ENCODE measurements at places on chromosomes 16 and 17. TPM values are rescaled to one million over a fixed set of nuclear protein-coding genes. Genes with fewer than 3 reads are reported as not detected.

GRCh38 chr17:67239597-67239996 is 5.4 kb downstream of the HELZ start:
- no peak for DNase-seq

DNA sequence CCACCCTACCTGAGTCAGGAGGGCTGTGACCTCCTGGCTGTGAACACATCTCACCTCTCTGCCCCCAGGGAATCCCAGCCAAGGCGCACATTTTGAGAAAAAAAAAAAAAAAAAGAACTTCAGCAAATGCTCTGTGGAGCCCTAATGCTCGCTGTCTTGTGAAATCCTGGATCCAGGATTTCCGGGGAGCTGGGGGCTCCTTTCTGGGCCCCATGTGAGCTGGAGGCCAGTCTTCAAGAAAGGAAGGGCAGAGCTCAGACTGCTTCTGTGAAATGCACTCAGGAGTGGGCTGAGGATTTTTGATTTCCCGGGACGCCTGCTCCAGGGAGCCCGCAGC is 36.0 kb upstream of the EMP2 start:
- DNase-seq, result no peak

DNA sequence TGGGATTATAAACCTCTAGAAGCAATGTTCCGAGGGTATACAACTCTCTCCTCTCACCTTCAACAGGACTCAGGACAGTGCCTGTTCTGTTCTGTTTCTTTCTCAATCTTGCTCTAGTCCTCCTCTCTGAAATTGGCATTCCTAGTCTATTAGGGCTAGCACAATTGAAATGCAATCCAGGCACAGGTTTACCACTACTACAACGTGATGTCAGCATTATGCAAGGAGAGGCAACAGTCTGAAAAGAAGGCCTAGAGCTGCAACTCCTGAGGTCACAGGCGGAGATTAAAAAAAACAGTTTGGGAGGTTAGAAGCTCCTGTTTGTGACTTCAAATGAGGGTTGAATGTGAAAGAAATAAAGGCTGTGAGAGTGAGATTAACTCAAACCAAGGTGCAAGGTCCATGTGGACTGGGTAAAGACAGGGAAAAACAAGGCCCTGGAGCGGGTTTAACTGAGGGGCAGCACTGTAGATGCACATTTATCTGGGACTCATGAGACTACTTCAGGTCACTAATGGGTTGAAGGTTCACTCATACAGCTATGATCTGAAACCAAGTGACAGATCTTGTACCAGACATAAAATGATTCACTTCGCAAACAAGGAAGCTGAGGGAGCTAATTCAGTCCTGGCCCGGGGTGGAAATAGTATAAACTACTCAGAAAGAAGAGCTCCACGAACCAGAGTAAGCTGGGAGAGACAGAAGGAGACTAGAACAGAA is 16.8 kb downstream of the AMFR start:
- DNase-seq, result no peak

DNA sequence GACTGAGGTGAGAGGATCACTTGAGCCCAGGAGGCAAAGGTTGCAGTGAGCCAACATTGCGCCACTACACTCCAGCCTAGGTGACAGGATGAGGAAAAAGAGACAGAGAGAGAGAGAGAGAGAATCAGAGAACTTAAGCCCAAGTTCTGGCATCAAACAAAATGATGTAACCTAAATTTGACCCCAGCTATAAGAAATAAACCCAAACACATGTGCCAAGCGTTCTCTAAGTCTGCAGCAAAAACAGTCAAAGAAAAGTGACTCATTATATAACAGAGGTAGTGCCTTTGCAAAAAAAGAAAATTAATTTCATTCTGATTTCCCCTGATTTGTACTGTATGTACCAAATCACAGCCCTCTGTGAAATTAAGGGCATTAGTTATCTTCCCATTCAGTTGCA is 89.5 kb downstream of the CDH11 start:
- no peak for DNase-seq

- no peak for DNase-seq
Observed at GRCh38 chr16:88530858-88531203, 39.4 kb upstream of the ZC3H18 start.

GRCh38 chr16:21626659-21627277 is 25.6 kb downstream of the IGSF6 start:
- DNase-seq, result no peak

GRCh38 chr16:66660422-66661209 is 35.9 kb downstream of the CMTM4 start:
- DNase-seq, result peak; percentile 52

Gene MAPK7
- total RNA-seq, result 14.1 TPM

Gene ARHGAP44
- total RNA-seq, result 0.28 TPM

Gene KCNH6
- not detected for total RNA-seq

Measured in pulmonary artery endothelial cell (primary cell).